Astrocyte of the spinal cord (primary cell): ENCODE measurements at places on chromosomes 5 and 9.
A peak's percentile ranks its signal among the peaks of the same experiment; 100 is the strongest.

GRCh38 chr5:25107853-25108252 is 463.1 kb upstream of the CDH10 start:
- peak; percentile 37 for DNase-seq

GRCh38 chr5:7474821-7475403 is 79.0 kb downstream of the ADCY2 start:
- no peak for DNase-seq

- DNase-seq: no peak
Observed at GRCh38 chr5:172733974-172734346, 37.0 kb downstream of the DUSP1 start.

- DNase-seq: no peak
Observed at GRCh38 chr5:129078247-129078646, 16.3 kb upstream of the ISOC1 start.

DNA sequence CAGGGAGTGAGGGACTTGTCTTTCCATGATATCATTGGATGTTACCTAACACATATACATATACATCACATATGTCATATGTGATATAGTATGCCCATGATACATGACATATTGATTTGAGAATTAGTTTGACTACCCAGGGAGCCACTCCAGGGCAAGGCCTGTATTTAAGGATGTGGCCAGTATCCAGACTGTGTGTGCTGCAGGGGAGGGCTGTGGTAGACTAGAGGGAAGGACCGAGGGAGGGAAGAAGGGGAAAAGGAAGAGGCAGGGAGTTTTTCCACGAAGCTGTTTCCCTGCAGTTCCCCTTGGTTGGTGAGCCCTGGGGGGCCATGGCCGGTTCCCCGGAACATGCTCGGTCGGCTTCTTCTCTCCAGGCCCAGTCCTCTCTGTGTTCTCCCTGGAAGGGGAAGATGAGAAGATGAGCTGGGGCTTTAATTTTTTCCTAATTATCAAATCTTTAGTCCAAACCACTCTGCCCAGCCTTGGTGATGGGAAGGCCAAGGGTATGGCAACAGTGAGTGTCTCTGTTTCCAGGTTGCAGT is 48.7 kb downstream of the NSUN2 start:
- DNase-seq: no peak

GRCh38 chr9:110799396-110799795 is 130.8 kb downstream of the MUSK start:
- DNase-seq: no peak

DNA sequence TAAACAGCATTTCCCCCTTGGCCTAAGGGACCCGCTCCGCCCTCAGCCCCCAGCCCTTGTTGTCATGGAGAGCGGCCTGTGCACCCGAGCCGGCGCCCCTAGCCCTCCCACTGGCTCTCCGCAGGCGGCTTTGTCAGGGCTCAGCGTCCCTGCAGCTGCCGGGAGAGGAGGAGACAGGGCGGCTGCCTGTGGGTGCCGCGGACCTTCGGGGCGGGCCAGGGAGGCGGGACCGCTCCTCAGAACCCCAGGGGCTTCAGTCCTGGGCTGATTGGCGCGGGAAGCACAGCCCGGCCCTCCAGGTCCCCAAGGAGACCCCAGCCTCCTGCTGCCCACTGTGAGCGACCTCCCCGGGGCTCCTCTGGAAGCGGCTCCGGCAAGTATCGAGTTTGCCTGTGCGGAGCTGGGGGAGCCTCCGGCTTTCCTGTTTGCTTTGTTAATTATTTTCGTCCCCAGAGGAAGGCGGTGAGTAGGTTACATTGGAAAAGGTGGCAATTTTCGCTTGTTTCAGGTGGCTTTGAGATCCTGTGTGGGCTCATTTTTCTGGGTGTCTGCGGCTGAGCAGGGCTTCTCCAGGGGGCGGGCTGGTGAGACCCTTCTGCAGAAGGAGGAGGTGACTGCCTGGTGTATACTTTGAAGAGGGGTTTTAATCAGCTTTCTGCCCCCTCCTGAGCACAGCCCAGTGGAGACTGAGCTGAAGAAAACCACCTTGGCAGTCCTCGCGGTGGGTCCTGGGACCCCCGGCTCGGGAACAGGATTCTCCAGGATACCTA is at the start of gene FGD3:
TSS of gene FGD3 (plus strand) at position 256 of the 770 bp plus-strand sequence. CDS start 28,734 bp downstream, outside the sequence.
- no peak for DNase-seq

DNA sequence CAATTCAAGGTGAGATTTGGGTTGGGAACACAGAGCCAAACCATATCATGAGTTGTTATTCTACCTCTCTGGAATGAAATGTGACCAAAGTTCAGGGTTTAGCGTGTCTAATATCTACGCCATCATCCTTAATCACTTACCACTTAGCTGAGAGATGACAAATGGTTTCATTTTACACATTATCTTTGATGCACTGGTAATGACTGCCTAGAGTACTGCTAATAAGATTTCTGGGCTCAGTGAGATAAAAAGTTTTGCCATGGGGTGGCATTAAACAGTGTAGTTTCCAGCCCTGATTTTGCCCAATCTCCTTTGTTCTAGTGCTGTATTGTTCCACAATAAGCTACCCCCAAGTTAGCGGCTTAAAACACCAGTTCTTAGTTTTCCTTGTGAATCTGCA is 367.2 kb downstream of the MLLT3 start:
- DNase-seq: no peak

- DNase-seq: peak; percentile 98
Observed at GRCh38 chr9:127919253-127919815, 2.5 kb upstream of the ST6GALNAC4 start.

DNA sequence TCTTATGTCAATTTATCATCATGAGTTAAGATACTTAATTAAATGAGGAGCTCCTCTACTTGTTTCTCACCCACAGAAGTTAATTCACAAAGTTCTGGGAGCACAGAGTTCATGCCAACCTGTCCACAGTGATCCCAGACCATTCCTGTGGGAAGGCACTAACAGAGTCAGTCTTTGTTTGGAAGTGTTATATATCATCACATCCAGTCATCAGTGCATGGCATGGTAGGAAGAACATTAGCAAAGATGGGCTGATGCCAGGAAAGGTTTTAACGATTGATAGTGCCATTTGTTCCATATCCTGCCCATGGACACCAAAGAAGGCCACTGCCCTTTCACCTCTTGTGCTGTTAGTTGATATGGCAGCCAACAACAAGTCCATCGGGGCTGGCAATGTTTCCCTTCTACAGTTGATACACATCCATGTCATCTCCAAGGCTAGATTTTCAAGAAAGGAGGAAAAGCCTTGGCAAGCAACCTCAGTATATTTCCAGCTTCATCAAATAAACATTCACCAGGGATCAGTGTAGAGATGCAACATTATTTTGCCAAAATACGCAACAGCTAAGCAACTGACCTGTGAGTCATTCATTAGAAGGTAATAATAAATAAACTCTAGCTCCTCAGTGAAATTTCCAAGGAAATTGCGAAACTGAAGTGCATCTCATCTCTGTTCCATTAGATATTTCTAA is 169.6 kb downstream of the RORB start:
- DNase-seq: peak; percentile 35

DNA sequence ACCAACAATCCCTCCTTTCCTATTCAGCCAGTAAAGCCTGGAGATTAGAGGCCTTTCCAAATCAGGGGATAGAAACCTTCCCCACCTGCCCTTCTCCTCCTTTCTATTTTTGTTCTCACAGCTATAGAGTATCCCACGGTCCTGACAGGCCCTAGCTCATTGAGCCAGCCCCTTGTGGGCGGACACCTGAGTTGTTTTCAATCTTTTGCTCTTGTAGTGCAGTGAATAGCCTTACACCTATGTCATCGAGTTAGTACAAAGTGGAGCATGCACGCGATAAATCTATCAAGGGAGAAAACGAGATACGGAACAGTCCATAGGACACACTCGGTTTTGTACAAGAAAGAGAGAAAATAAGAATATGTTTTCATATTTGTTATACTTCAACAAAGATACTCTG is 77.2 kb downstream of the TSPAN17 start:
- no peak for DNase-seq

DNA sequence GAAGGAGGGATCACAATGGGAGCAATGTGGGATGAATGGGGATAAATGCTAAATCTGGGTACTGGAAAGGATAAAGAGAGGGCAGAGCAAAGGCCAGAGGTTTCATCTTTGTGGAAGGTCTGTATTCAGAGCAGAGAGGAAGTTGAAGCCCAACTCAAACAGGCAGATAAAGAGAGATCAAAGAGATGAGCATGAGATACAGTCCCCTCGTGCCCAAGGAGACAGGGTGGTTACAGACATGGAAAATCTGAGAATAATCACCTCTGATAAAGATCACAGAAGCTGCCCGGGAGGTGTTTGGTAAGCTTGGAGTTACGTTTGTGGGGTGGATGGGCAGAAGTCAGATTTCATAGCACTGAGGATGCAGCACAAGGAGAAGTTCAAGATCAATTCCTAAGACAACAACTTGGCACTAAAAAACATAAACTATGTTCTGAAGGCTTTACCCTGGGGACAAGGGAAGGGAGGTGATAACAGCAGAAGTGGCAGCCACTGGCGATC is 459 bp upstream of the ERAP2 start:
- DNase-seq: no peak

GRCh38 chr5:105350486-105351140 is 1788.0 kb upstream of the NUDT12 start:
- no peak for DNase-seq

GRCh38 chr5:133527311-133527710 is 85.0 kb downstream of the FSTL4 start:
- DNase-seq: no peak

DNA sequence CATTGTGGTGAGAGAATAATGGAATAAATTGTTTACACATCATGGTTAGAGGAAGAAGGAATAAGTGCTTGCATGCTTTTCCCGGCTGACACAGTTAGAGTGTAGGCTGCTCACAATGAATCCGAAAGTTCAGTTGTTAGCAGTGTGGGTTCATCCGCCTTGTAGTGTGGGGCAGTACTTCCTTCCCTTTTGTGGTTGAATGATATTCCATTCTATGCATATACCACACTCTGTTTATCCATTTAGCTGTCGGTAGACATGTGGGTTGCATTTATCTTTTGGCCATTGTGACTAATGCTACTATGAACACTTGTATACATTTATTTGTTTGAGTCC is 84.0 kb downstream of the COL5A1 start:
- DNase-seq: no peak

DNA sequence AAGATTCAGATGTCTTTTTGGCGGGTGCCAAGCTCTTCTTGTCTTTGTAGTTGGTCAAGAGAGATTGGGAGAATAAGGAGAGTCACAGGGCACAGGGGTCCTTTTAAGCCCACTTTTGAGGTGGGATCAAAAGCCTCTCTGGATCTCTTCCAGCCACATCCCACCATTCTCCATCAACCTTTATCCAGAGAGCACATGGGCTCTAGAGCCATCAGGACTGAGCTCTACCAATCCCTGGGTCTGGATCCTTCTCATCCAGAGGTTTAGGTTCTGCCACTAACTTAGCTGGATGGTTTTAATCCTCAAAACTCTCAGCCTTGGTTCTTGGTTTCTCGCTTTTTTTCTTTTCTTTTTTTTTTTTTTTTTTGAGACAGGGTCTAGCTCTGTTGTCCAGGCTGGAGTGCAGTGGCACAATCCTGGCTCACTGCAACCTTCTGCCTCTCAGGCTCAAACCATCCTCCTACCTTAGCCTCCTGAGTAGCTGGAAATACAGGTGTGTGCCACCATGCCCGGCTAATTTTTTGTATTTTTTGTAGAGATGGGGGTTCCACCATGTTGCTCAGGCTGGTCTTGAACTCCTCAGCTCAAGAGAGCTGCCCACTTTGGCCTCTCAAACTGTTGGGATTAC is 44.6 kb upstream of the MATR3 start:
- no peak for DNase-seq

GRCh38 chr9:35869621-35870216 is 482 bp downstream of the OR13J1 start:
- DNase-seq: no peak

- no peak for DNase-seq
Observed at GRCh38 chr5:122545986-122546385, 228.9 kb upstream of the SNX2 start.

- DNase-seq: peak; percentile 30
Observed at GRCh38 chr5:127227881-127228280, 62.7 kb upstream of the MEGF10 start.

- no peak for DNase-seq
Observed at GRCh38 chr9:92963831-92964606, 16.7 kb downstream of the FGD3 start.

- DNase-seq: peak; percentile 0
Observed at GRCh38 chr9:119639287-119639955, 270.2 kb upstream of the BRINP1 start.

DNA sequence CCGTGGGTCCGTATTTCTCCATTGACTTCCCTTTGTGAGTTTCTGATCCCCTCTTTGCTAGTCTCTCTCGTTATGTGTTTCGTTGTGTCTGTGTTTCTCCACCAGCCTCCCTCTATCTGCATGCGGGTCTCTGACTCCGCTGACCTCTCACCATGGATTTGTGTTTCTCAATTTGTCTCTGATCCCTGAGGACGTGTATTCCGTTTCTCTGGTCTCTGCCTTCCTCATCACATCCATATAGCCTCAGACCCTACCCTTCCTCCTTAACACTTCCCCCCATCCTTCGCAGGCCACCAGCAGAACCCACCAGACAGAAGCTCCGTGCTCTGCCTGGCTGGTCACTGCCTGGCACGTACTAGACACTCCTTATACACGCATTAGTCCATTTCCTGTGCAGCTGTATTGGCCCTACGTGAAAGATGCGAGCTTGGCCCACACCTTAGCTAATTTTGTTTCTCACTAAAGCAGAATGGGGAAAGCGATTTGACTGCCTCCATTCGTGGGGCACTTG is 631 bp downstream of the B4GALT7 start:
- DNase-seq: peak; percentile 13

DNA sequence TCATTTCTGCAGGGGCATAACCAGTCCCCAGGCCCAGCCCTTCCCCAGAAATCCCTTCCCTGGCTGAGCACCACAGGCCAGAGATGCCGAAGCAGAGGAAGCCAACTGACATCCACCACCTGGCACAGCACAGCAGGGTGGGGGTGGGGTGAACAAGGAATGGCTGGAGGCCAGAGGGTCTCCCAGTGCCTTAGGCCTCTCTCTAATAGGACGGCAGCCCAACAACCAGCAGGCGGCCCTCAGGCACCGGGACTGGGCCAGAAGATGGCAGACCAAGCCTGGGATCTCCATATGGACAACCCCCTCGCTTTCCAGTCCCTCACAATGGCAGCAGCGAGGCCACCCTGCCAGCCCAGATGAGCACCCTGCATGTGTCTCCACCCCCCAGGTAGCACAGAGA is 13.2 kb downstream of the PDLIM4 start:
- DNase-seq: no peak

DNA sequence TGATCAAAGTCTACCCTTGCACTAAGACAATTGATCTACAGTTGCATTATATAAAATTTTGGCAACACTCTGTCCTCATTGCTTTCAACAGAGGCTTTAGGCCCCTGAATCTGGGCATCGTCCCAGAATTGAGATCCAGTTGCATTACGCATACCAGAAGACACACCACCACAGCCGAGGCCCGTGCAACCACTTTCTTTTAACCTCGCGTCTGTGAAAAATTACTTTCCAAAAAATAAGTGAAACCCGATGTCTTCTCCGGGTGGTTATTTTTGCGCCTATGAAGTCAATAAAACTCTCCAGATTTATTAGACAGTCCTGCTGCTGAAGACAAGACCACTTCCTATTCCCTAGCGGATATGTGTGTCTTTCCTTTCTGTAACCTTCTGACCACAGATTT is 52.1 kb upstream of the NFIB start:
- peak; percentile 88 for DNase-seq

- no peak for DNase-seq
Observed at GRCh38 chr5:75043633-75044264, 8.6 kb downstream of the GCNT4 start.
